NCI-H510A (cell line): ENCODE measurements at places on chromosomes 6 and 20.

DNA sequence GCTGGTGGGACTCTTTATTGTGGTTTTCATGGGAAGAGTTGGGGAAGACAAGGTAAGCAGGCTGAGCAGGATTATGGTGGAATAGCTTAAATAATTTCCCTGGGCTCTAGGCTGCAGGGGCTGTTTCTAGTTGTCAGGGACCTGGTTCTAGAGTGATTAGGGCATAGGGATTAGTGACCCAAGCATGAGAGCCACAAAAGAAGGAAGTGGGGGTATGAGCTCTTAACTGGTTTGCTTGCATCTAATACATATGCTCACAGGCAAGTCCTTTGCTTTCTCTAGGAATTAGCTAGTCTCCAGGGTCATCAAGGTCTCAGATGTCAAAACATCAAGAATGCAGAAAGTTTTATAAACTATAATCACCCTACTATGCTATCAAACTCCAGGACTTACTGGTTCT lies 67.5 kb upstream of the NRN1 start:
- DNase-seq, result no peak

- no peak for DNase-seq
These were observed 85.0 kb downstream of the DTD1 start for GRCh38 chr20:18672834-18673233.

GRCh38 chr6:158758451-158758860 lies 60.7 kb downstream of the EZR start:
- DNase-seq, result peak; percentile 83

GRCh38 chr6:106149472-106150069 lies 63.4 kb downstream of the PRDM1 start:
- DNase-seq, result no peak

GRCh38 chr20:58890518-58891085 lies 38.1 kb downstream of the GNAS start:
- DNase-seq, result peak; percentile 41

DNA sequence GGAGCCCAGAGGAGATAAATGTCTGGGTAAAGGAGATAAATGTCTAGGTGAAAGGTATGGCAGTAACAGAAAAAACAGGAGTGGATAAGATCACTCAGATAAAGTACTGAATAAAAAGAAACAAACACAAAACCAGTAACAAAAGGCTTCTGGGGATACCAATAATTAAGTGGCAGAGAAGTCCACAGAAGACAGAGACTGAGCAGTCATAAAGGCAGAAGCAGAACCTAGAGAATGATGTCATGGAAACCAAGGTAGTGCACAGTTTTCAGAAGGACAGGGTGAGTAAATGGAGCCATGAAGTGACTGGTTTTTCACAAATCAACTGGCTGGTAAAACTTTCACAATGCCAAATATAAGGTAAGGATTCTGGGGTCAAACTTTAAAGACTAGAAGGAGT lies 80.9 kb upstream of the PLN start:
- no peak for DNase-seq

- DNase-seq, result no peak
These were observed 53.0 kb upstream of the DSP start for GRCh38 chr6:7488494-7488893.
